ENCODE measurements at places on chromosomes 16 and 17. TPM values are rescaled to one million over a fixed set of nuclear protein-coding genes. Genes with fewer than 3 reads are reported as not detected.

ALOX15 gene
- polyA plus RNA-seq: 0.77 TPM

SULT1A4 gene
- polyA plus RNA-seq: 61.3 TPM

DNA sequence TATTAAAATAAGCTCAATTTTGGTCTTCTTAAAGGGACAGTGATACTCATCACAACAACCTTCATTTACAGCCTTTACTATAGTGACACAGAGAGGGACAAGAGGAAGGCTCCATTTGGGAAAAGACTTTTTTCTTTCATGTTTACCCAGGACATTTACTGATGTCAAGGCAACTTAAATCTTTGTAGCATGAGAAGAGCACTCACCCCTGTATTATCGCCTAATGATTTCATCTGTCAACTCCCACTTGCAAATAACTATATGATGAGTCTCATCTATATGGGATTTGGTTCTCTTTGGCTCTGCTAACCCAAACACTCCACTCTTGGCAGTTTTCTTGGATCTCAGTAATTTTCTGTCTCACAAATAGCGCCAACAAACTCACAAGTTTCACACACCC, 24.1 kb downstream of the BLMH start:
- H3K4me3 ChIP-seq: no peak overlapping the region
- no peaks in the 10 kb centered on the region for H3K27me3 ChIP-seq
- no peak overlapping the region for H3K27ac ChIP-seq

- H3K27me3 ChIP-seq: peaks cover 8% of the 10 kb centered on the region
- no peak overlapping the region for H3K4me3 ChIP-seq
- H3K36me3 ChIP-seq: no peaks in the 10 kb centered on the region
- no peak overlapping the region for H3K27ac ChIP-seq
- no peaks in the 10 kb centered on the region for H3K4me1 ChIP-seq
- DNase-seq: peak; percentile 68
Measured at GRCh38 chr17:15171167-15172047, 93.7 kb downstream of the PMP22 start.

DNA sequence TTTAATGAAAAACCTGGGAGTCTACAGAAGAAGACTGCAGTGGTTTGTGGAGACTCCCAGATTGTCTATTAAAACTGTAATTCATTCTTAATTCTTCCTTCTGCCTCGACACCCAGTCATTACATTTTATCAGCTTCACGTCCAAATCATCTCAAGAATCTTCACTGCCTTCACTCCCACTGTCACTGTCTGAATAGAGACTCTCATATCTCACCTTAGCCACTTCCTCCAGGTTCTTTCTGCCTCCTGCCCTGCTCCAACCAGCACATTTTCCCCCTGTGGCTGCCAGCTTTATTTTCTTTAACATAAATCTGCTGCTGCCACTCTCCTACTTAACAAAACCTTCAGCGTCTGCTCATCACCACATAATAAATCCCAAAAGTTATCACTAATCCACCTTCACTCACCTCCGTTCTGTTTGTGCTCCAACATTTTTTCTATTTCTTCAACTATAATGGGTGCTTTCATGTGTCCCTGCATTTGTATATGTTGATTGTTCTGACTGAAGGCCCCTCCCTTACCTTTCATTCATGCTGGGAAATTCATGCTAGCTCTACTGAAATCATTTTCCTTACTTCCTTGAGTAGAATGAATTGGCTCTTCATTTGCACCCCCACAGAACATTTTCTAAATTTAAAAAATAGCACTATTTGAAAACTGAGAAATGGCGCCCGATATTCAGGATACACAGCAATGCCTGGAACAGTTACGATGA, 38.9 kb downstream of the KCNJ2 start:
- no peak overlapping the region for H3K27ac ChIP-seq
- H3K27me3 ChIP-seq: no peaks in the 10 kb centered on the region
- no peak overlapping the region for H3K4me3 ChIP-seq
- no peaks in the 10 kb centered on the region for H3K4me1 ChIP-seq
- no peak for DNase-seq

DNA sequence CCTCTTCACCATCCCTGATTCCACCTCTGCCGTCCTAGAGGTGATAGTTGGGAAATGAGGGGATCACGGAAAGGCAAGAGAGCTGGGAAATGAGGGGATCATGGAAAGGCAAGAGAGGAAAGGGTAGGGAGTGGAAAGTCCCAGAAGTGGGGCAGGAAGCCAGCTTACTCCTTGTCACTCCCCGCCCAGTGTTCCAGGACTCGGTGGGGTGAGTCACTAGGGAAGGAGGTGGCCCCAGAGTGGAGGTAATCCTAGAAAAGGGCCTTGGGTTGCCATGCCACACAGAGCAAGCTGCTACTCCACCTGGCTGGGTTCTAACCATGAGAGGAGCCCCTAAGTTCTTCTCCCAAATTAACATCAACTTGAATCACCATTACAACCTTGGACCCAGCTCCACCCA, 14.8 kb downstream of the ALOXE3 start:
- H3K27ac ChIP-seq: no peak overlapping the region
- no peaks in the 10 kb centered on the region for H3K36me3 ChIP-seq
- H3K4me3 ChIP-seq: no peak overlapping the region

Data from sigmoid colon (tissue), 7 donors.